ENCODE measurements at places on chromosomes 11 and 22.

GRCh38 chr11:2704896-2705606 is 5.3 kb upstream of the KCNQ1OT1 start:
- DNase-seq, result no peak

DNA sequence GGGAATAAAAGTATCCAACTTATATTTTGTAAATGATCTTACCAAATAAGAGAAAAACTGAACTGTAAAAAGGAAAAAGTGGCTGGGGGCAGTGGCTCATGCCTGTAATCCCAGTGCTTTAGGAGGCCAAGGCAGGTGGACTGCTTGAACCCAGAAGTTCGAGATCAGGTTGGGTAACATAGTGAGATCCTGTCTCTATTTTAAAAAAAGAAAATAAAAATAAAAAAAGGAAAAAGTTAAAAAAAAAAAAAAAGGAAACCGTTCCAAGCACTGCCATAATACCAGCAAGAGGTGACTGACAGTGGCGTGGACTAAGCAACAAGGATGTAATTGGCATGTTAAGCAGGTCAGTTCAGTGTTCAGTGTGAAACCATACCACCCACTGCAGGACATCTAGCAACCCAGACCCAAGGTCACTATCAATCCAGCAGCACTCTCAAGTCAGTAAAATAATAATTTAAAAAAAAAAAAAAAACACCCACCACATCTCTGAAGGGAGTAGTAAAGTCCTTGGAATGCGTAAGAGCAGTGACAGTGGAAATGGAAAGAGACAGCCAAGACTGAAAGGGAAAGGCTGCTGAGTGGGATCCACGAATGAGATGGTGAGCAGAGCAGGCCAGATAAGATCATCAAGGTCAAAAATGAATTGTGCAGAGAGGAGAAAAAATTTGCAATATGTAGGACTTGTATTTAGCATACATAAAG is 43.6 kb downstream of the MAPK1 start:
- no peak for DNase-seq

- DNase-seq, result no peak
Measured at GRCh38 chr11:8650401-8650990, 32.0 kb downstream of the TRIM66 start.

- no peak for DNase-seq
Measured at GRCh38 chr11:69947793-69948255, 128.6 kb upstream of the FGF3 start.

- no peak for DNase-seq
Measured at GRCh38 chr11:9494316-9494715, 33.5 kb downstream of the ZNF143 start.

GRCh38 chr11:47469361-47470179 is 20.6 kb upstream of the RAPSN start:
- DNase-seq, result no peak

- DNase-seq, result no peak
Measured at GRCh38 chr11:125978778-125979407, 33.0 kb downstream of the VSIG10L2 start.
